ENCODE measurements at places on chromosomes 3 and 15.

GRCh38 chr15:40006646-40007045, 32.3 kb downstream of the SRP14 start:
- no peak for DNase-seq

DNA sequence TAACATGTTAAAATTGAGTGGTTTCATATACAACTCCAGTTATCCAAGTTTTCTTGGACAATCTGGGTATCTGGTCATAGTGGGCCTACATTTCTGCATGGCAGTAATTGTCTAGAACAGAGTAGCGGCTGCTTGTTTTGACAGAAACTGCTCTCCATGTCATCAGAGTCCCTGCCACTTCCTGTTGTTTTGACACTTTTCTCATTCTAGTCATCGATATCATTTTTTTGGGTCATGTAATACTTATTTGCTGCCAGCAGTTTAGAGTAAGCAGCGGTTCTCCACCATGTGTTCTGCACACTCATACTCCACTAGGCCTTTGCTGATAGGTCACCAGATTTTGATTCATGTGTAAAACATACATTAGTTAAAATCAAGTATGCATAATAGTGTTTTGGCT, 81.5 kb downstream of the SLC25A26 start:
- DNase-seq = no peak

DNA sequence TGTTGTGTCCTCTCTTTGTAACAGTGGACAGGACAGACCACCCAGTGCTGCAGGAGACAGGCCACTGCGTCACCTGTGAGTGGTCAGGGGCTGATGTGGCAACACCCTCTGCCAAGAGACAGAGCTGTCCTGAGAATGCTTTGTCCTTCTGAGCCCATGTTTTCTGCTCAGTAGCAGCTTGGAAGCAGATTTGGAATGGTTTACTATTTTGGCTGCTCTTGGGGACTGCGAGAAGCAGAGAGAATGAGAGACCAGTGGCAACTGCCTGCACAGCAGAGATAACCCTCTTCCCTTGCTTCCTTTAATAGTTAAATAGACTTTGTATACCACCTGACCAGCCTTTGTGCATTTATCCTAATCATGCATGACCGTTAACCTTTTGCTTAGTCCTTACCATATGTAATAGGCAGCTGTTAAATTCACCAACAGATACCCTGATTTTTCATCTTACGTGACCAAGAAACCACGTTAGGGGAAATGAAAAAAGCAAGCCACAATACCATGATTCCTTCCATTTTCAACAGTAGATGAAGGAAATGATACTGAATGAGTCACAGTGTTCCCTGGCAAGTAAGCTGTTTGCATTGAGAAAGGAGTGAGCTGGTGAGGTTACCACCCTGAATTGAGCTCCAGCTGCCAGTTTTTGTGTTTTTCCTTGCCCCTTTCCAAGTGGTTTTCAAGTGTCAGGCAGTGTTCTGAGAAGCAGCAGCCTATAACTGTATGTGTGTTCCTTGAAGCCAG, 35.5 kb downstream of the B3GALNT1 start:
- no peak for DNase-seq

DNA sequence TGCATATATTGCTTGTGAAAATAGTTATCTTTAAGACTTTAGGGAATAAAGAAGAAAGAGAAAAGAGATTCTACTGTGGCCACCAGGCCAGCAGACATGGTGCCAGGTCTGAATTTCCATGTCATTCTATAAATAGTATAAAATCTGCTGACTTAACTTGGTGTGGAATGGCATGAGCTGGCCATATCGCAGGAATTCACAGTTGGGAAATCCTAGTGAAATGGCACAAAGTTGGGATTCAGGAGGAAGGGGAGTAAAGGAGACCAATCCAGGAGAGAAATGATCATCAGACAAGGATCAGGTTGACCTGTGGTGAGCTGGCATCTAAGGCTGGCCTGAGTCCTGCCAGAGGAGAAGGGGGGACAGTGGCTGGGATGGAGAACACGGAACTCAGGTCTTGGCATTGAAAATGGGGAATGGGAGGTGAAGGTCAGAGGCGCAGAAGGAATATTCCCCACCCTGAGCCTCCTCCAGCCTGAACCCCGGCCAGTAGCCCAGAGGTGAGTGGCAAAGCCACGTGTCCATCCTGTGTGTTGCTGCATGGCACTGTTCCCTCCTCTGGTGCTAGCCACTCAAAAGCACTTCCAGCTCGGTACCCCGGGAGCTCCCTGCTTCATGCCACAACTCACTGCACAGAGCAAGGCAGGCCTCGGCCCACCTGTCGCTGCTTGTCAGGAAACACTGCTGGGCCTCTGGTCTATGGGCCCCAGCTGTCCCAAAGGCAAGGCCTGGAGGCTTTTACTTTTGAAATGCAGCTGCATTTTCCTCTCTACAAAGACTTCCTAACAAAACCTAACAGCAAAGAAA, 51.4 kb downstream of the SSUH2 start:
- no peak for DNase-seq

GRCh38 chr3:123424321-123424998, 24.4 kb downstream of the ADCY5 start:
- no peak for DNase-seq

GRCh38 chr3:111465081-111465670, 76.8 kb upstream of the CD96 start:
- no peak for DNase-seq

DNA sequence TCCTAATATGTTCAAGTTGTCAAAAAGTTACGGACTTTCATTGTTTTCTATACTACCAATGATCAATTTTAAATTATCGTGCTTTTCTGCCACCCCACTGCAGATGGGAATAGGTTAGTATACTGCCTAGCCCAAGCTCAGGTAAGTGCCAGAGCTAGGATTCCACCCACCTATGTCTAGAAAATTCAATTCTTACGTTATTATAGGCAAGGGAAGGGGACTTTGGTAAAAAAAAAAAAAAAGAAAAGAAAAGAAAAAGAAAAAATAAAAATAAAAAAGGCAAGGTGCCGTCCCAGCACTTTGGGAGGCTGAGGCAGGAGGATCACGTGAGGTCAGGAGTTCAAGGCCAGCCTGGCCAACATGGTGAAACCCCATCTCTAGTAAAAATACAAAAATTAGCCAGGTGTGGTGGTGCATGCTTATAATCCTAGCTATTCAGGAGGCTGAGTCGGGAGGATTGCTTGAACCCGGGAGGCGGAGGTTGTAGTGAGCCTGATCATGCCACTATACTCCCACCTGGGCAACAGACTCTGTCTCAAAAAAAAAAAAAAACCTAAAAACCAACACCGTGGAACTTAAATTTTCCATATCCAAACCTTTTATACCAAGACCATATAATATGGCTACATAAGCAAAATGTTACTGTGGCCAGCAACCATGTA, 1.3 kb downstream of the RPL22L1 start:
- no peak for DNase-seq

GRCh38 chr3:25678581-25678980, 13.9 kb upstream of the TOP2B start:
- DNase-seq = no peak

- no peak for DNase-seq
These were observed 320 bp upstream of the ACAN start for GRCh38 chr15:88802991-88803240.

- DNase-seq = no peak
These were observed 48.1 kb upstream of the GK5 start for GRCh38 chr3:142273501-142273900.

GRCh38 chr3:30752970-30753369, 141.5 kb downstream of the GADL1 start:
- DNase-seq = no peak

DNA sequence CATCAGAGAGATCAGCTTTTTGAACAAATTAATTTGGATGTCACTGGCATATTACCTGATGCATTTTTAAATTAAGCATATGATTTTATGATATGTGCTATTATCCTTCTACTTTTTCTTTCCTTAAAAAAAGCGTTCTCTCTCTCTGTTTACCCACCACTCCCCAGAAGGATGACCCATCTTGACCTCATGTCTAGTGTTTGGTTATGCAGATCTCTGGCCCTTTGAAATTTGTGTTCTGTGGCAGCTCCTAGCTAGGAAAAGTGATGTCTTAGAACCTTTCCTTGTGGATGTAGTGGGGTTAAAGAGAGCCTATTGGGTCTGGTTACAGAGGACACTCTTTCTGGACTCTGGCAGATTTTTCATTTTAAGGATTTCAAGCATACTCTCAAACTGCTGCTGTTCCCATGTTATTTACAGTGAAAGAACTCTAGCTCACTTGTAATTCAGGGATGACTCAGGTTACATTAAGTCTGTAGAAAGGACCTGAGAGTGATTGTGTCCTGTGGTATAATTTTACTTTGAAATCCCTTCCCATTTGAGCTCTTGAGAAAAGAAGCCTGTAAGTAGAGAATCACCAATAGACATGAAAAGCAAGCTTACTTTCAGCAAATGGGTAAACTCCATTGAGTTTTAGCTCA, 23.8 kb downstream of the ARHGEF26 start:
- DNase-seq = no peak

DNA sequence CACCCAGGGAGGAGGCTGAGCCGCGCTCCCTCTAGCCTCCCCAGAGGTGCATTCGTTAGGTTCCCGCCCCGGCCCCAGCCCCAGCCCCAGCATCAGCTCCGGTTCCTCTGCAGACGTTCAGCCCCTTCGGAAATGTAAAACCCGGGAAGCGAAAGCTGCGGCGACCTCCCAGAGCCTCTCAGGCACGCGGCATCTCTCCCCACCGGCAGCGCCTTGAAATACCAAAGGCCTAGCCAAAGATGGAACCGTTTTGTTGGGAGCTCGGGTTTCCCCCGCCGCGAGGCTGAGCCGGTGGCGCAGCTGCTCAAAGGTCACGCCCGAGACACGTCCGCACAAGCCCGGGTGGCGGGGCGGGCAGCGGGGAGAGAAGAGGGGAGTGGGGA, 77.8 kb upstream of the HES1 start:
- DNase-seq = peak; percentile 73

DNA sequence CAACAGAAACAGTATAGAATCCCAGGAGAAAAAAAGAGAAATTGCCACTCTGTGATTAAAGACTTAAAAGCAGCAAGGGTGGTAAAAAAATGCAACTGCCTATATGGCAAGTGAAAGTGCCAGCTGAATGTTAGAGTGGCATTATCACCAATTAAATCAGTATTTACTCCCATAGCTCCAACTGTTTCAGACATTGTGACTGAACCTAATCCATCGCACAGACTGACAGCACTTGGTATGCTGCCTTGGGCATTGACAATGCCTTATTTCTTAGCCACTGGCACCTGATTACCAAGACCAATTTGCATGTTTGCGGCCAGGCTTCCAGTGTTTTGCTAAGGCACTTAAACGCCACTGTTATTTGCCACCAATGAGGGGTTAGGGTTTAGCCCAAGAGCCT, 201.9 kb upstream of the NECTIN3 start:
- no peak for DNase-seq

DNA sequence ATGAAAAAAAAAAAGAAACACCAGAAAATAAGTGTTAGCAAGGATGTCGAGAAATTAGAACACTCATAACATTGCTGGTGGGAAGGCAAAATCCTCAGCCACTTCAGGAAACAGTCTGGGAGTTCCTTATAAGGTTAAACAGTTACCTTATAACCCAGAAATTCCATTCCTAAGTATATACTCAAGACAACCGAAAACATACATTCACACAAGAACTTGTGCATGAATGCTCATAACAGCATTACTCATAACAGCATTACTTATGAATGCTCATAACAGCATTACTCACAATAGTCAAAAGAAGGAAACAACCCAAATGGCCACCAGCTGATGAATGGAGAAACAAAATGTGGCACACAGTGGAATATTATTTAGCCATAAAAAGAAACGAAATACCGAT, 34.8 kb upstream of the DCP1A start:
- DNase-seq = no peak

GRCh38 chr3:43950775-43951174, 260.0 kb downstream of the ABHD5 start:
- no peak for DNase-seq

- no peak for DNase-seq
These were observed 121.8 kb downstream of the ADAM10 start for GRCh38 chr15:58627701-58628100.

GRCh38 chr3:71050538-71051258, 532.8 kb downstream of the FOXP1 start:
- no peak for DNase-seq

- no peak for DNase-seq
These were observed 430 bp downstream of the SLCO2A1 start for GRCh38 chr3:134029256-134029733.

DNA sequence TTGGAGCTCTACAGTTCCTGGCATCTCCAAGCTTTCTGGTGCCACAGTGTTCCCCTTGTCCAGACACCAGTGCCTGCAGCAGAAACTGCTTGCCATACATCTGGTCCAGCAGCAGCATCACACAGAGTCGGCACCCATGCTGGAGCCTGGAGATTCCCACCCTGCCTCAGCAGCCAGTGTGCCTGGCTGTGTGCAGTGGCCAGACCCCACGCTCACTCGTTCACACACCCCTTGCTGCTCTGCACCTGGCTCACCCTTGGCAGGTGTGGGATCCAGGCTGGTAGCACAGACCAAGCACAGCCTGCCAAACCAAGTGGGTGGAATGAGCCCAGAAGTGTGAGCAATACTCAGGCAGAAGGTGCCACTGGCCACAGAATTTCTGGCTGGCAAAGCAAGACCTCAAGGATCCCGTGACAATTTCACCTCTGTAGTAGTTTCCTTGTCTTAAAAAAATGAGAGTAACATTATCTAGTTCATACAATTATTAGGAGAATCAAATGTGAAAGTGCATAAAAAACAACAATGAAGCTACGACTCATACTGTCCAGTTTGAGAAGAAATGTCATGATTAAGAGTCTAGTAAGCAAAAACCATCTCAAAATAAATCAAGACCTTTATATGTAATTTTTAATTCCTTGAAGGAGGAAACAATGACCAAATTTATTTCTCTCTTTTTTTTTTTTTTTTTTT, 22.9 kb upstream of the ZBED2 start:
- DNase-seq = no peak

Data from NT2/D1 (cell line).